Kidney (tissue), 22 donors: ENCODE measurements at places on chromosomes 5 and 9.

GRCh38 chr5:162484095-162484494 is 416.5 kb downstream of the GABRG2 start:
- DNase-seq = no peak
- no peak overlapping the region for H3K27ac ChIP-seq
- H3K36me3 ChIP-seq = no peaks in the 10 kb centered on the region
- no peak overlapping the region for H3K4me3 ChIP-seq
- H3K27me3 ChIP-seq = no peaks in the 10 kb centered on the region
- no peaks in the 10 kb centered on the region for H3K4me1 ChIP-seq

DNA sequence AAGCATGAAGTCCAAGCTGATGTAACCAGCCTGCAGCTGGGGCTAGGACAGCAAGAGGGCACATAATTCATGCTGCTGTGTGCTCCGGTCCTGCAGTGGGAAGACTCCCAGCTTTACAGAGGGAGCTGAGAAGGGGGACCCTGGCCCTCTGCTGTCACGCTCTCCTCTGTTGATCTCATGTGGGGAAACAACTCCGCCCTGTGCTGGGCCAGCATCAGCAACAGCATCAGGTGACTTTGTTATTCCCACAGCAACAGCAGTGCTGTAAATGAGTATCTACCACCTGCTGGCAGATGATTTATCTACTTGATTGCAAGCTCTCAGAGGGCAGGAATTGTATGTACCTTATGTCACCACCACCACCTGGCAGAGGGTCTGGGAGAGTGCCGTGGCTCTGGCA is 176.2 kb downstream of the COL23A1 start:
- no peaks in the 10 kb centered on the region for H3K27me3 ChIP-seq
- no peak overlapping the region for H3K4me3 ChIP-seq
- no peaks in the 10 kb centered on the region for H3K4me1 ChIP-seq
- H3K36me3 ChIP-seq = no peaks in the 10 kb centered on the region
- H3K27ac ChIP-seq = no peak overlapping the region

DNA sequence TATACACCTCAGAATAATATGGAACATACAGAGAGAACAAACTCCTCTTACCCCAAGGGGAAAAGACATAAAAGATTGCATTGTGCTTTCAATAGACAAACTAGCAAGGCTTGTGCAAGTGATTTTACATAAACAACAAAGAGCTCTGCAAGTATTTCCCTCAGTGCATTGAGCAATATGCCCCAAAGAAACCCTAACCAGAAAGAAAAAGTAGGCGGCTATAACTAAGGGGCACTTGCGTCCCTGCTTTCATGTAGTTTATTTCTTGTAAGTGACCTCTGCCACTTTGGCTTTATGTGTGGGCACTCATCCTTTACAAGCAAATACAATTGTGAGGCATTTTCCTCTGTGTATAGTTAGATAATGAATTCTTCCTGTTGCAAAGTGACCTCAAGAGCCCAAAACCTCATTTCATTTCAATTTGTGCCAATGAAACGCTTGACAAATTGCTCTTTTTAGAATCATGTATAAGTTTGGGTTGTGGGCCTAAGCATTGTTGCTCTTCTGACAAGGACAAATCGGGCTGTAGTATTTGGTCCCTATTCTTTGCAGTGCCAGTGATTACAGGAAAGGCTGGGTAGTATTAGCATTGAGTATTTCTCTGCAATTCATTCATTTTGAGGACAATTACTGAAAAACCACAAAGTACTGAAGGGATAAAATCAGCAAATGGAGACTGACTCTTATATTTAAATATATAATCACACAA is 282.2 kb downstream of the DTWD2 start:
- no peaks in the 10 kb centered on the region for H3K36me3 ChIP-seq
- no peak overlapping the region for H3K4me3 ChIP-seq
- no peak overlapping the region for H3K27ac ChIP-seq
- H3K27me3 ChIP-seq = no peaks in the 10 kb centered on the region
- DNase-seq = no peak

GRCh38 chr5:78003919-78004318 is 227.8 kb upstream of the TBCA start:
- H3K4me3 ChIP-seq = no peak overlapping the region
- H3K36me3 ChIP-seq = no peaks in the 10 kb centered on the region
- H3K27ac ChIP-seq = no peak overlapping the region
- no peaks in the 10 kb centered on the region for H3K27me3 ChIP-seq

DNA sequence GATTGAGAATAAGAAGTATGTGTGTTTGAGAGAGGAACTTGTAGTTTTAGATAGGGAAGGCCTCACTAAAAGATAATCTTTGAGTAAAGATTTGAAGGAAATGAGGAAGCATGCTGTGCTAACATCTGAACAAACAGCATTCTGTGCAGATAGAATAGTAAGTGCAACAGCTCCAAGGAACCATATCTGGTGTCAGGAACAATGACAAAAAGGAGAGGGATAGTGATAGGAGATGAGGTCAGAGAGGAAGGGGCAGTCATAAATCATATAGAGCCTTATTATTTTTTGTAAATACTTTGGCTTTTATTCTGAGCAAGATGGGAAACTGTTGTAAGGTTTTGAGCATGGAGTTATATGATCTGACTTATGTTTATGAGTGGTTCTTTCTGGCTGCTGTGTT is 3.8 kb downstream of the MRPL22 start:
- H3K4me3 ChIP-seq = no peak overlapping the region
- H3K36me3 ChIP-seq = no peaks in the 10 kb centered on the region
- no peaks in the 10 kb centered on the region for H3K27me3 ChIP-seq
- no peaks in the 10 kb centered on the region for H3K4me1 ChIP-seq

GRCh38 chr9:88425538-88425950 is 37.3 kb downstream of the SPIN1 start:
- H3K27me3 ChIP-seq = no peaks in the 10 kb centered on the region
- no peaks in the 10 kb centered on the region for H3K4me1 ChIP-seq
- H3K36me3 ChIP-seq = peaks cover 2% of the 10 kb centered on the region
- no peak overlapping the region for H3K4me3 ChIP-seq
